Islet precursor cell (in vitro differentiated cells): ENCODE measurements at places on chromosomes 5 and 9.

GRCh38 chr5:133316346-133317343 is 264.8 kb downstream of the HSPA4 start:
- peak; percentile 83 for DNase-seq

DNA sequence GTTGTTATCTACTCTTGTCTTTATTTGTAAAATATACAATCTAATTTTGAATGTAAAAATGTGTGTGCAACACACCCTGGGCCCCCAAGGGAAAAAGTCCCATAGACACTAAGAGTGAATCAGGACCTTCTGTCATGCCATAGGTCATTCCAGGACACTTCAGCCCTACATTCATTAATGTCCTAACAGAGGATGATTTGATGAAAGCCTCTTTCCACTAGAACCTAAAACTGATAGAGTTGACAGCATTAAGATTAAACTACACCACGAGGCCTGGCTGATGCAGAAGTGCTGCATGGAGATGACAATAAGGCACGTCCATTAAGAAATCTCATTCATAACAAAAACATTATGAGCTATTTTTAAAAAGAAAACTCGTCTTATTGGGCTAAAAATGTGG is 46.2 kb downstream of the FRMD3 start:
- DNase-seq: no peak

DNA sequence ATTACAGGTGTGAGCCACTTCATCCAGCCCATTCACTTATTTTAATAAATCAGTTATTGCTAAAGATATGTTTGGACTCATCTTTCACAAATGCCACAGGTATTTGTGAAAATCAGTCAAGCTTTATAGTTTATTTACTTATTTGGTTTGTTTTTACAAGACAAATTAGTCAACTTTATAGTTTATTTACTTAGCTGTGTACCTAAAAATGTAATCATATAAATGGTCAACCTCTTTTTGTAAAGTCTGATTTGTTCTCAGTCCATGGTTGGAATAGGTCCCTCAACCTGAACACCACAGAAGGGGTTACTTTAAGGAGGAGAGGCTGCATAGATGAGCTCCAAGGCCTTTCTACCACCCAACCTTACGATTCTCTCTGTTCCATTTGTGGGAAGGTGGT is 80.2 kb downstream of the GNAQ start:
- no peak for DNase-seq

DNA sequence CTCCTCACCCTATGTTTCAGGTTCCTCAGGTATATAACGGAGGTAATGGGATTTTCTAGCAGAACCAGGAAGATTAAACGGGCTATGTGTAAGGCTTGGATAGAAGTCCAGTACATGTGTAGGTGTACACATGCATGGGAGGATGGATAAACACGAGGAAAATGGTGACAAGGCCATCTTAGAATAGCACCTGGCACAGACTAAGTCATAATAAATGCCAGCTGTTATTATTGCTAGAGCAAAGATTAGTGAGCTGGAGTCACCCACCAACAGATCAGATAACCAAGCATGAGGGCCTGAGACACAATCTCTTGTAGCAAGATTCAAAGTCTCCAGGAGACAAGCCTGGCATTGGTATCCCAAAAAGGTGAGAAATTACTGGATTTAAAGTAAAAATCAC is 21.1 kb downstream of the SPOCK1 start:
- no peak for DNase-seq

DNA sequence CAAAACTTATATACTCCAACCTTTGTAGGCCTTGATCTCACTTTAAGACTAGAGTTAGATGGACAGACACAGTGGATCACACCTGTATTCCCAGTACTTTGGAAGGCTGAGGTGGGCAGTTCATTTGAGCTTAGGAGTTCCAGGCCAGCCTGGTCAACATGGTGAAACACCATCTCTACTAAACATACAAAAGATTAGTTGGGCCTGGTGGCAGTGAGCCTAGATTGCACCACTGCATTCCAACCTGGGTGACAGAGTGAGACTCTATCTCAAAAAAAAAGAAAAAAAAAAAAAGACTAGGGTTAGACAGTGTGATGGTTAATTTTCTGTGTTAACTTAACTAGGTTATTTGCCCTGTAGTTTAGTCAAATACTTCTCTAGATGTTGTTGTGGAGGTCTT is 74.1 kb downstream of the CFAP95 start:
- no peak for DNase-seq

GRCh38 chr5:68845131-68845530 is 248.7 kb upstream of the SLC30A5 start:
- DNase-seq: no peak

DNA sequence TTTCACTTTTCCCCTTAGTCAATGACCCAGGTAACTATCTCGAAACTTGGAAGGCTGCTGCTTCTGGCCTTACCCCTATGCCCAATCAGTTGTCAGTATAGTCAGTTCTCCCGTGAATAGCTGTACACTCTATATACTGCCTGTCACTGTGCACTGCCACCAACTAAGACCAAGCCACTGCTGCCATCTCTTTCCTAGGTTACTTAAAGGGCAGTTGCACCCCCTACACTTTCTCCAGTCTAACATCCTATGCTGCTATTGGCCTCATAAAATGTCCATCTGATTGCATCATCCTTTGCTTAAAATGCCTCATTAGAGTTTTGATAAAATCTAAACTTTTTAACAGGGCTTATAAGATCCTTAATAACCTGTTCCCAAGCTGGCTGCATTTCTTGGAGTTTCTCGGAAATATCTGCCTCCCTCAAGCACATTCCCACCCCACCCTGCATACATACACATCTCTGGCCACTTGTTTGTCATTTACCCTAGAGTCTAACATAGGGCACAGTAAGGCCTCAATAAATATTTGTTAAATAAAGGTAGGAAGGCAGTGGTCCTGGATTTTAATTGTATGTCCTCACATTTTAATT is 32.8 kb upstream of the TNFAIP8 start:
- no peak for DNase-seq

- no peak for DNase-seq
Observed at GRCh38 chr9:82308836-82309235, 320.3 kb downstream of the SPATA31D1 start.

DNA sequence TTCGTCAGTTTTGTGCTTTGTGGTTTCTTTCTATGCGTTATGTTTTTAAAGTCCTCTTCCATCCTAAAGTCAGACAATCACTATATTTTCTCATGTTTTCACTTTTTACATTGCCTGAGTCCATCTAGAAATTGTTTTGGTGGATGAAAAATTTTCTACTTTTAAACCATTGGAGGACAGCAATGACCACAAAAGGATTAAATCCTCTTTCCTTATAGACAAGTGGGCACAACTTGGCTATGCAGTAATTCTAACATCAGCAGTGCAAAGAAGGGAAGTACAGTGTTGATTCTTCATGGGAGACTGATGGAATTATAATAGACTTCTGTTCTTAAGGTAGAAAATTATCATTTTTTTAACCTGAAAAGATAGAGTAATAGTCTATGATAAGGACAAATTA is 75.5 kb downstream of the PALM2AKAP2 start:
- no peak for DNase-seq

DNA sequence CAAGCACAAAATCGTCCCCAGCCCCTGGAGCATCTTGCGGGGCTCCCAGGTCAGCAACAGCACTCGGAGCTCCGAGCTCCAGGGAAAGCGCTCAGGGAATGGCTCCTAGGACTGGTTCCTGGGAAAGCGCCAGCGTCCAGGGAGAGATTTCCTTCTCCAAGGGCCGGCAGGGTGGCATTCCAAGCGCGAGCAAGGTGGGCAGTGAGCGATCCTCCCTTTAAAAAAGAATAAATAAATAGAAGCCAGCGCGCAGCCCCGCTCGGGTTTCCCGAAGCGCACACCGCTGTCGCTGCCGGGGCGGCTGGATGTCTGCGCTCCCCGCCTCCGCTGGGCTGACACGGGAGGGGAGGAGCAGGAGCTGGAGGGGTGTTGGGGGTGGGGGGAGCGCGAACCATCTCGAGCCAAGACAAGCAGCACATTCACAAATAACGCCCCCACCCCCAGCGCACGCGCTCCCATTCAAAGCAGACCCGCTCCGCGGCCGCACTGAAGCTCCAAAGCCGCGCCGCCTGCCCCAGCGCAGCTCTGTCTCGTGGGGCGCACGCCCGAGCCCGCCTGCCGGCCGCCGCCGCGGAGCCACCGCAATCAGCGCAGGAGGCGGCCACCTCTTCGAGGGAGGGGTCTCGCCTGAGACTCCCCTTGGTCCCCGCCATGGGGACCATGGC is 327.4 kb downstream of the SH3GL2 start:
- DNase-seq: peak; percentile 74

DNA sequence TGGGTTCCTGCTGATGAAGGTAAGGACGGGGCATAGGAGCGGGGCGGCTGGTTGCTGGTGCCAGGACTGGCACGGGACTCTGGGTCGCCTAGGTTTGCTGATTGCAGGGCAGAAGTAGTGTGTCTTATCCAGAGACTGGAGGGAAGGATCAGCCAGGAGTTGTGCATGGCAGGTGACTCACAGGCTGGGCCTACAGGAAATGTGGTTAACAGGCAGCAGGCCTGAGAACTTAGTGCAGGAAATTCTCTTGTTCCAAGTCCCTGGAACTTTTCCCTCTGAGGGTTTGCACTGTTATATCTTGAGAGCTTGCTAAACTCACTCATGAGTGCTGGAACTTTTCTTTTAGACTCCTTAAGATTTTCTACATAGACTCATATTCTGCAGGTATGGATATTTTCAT is 95.1 kb downstream of the ANXA2R start:
- DNase-seq: peak; percentile 89

GRCh38 chr9:21813575-21814473 is 11.4 kb downstream of the MTAP start:
- peak; percentile 61 for DNase-seq

DNA sequence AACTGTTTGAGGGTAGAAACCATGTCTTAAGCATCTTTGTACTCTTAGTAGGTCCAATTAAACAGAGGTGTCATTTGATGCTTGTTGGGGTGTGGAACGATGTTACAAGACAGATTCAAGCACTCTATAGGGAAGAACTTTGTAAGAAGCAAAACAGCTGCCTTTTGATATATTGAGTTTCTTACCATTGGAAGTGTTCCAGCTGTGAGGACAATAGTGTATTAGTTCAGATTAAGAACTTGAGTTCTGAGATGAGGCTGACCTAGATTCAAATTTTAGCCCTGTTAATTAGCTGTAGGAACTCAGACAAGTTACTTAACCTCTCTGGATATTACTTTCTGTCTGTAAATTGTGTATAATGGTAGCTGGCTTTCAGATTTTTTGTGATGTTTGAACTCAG is 19.6 kb upstream of the ZNF462 start:
- no peak for DNase-seq

GRCh38 chr9:96022445-96023051 is 147.1 kb downstream of the ERCC6L2 start:
- peak; percentile 96 for DNase-seq

DNA sequence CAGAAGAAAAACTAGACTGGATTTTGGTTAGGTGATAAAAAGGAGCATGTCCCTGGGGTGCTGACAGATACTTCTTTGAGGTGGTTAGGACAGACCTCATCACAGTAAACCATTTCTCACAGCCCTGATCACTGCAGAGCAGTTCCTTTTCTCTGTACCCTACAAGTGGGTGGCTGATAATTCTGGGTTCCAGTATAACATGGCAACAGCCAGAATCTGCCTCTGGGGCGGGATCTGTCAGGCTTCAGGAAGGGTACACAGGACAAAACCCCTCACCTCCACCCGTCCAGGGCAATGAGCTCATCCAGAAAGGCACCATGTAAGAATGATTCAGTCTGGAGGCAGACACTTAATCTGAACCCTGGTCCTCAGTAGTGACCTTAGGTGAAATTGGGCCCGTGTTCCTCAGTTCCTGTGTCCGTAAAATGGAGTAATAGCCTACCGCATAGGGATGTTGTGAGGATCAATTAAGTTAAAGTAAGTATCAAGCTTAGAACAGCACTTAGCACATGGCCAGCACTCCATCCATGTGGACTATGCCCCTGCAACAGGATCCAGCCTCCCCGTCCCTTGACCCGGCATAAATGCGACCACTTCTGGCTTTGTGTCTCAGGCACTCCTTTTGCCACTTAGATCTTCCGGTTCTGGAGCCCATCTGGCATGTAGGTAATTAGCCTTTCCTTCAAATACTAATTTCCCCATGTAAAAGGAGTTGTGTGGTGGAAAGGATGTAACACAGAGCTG is 129.2 kb downstream of the LHFPL2 start:
- no peak for DNase-seq

DNA sequence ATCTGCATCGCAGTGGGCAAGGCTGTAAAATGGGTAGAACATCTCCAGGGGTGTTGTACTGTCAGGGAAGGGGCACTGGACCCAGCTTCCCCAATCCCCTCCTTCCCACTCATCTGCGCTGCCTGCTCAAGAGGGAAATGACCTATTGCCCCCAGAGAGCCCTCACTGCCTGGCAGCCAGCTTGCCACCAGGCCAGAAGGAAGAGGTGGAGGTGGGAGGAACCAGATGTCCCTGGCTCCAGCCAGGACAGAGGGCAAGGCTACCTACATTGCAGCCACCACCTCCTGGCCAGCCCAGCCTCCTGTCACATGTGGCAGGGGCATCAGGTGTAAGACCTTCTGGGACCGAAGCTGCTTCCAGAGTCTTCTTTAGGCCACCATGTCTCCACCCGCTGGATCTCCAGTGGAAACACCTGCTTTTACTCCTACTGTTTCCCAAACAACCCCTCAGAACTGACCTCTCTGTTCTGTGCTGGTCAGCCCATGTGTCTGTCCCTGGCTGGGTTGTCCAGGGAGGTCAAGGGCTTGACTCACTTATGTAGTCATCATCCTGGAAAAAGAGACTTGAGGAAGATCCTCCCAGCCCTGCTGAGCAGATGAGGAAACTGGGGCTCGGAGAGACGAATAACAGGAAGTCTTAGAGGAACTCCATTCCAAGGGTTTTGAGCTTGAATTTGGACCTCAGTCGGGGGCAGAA is 42.3 kb downstream of the JADE2 start:
- no peak for DNase-seq

- peak; percentile 88 for DNase-seq
Observed at GRCh38 chr9:71783120-71783523, 14.8 kb upstream of the CEMIP2 start.

DNA sequence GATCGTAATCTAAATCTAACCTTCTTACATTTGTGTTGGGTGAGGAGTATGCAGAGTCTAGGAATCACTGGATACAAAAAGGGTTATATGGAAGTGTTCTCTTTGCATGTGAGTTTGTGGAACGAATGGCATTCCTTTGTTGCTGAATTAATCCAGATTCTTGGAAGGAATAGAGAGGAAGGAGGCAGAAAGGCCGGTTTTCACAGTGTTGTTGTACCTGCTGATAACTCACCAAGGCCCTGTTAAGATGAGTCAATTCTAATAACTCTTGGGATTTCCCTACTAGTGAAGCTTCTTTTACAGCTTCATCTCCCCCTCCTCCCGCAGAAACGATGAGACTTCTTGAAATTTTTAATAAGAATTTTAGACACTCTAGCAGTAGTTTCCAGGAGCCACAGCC is 84.0 kb downstream of the ZSWIM6 start:
- peak; percentile 57 for DNase-seq

GRCh38 chr9:124045830-124046177 is 34.2 kb downstream of the LHX2 start:
- no peak for DNase-seq

DNA sequence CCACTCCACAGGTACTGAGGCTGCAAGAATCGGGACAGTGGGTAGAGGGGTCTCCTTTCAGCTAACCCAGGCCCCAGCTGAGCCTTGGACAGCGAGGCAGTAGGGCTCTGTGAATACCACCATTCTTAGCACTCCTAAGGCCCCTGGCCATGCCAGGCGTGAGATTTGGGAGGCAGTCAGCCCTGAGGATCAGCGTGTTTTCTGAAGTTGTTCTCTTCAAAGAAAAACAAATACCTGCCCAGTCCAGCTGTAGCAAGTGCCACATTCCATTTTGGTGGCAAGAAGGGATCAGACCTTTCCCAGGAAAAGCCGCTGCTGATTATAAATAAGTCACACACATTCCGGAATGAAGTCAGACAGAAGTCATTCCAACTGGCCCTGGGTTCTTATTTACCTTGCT is 47.8 kb downstream of the RALGPS1 start:
- DNase-seq: peak; percentile 46

- no peak for DNase-seq
Observed at GRCh38 chr5:147169399-147169798, 65.4 kb upstream of the STK32A start.
